HTR-8/SVneo (cell line): ENCODE measurements at places on chromosomes 3 and 15.

DNA sequence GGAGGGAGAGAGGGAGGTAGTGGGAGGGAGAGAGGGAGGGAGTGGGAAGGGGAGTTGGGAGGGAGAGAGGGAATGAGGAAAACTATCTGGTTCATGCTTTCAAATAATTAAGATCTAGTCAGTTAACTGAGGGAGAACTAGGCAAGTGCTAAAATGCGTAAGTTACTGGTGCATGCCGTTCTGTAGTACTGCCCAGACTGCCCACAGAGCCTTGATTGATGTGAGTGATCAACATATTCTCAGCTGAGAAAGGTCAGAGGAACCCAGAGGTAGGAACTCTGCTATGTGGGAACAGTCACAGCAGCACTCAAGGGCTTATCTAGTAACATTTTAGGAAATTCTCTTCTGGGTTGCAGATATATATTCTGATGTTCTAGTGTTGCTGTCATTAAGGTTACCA is 149.8 kb upstream of the ROBO1 start:
- no peak for DNase-seq

DNA sequence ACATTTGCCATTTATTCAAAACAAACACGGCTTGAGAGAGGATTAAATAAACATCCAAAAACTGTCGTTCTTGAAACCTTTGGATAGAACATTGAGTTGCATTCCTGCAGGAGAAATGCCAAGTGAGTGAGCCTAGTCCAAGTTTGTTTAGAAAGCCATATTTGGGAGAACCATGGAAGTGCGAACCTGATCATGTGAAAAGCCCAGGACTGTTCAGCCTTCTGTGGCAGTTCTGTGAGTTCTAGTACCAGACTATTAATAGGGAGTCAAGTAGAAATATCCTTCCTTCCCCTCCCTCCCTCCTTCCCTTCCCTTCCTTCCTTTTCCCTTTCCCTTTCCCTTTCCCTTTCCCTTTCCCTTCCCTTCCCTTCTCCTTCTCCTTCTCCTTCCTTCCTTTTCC is 470.4 kb downstream of the LPP start:
- no peak for DNase-seq

- DNase-seq: no peak
These were observed 177.0 kb downstream of the CACNA2D3 start for GRCh38 chr3:54299169-54299935.

DNA sequence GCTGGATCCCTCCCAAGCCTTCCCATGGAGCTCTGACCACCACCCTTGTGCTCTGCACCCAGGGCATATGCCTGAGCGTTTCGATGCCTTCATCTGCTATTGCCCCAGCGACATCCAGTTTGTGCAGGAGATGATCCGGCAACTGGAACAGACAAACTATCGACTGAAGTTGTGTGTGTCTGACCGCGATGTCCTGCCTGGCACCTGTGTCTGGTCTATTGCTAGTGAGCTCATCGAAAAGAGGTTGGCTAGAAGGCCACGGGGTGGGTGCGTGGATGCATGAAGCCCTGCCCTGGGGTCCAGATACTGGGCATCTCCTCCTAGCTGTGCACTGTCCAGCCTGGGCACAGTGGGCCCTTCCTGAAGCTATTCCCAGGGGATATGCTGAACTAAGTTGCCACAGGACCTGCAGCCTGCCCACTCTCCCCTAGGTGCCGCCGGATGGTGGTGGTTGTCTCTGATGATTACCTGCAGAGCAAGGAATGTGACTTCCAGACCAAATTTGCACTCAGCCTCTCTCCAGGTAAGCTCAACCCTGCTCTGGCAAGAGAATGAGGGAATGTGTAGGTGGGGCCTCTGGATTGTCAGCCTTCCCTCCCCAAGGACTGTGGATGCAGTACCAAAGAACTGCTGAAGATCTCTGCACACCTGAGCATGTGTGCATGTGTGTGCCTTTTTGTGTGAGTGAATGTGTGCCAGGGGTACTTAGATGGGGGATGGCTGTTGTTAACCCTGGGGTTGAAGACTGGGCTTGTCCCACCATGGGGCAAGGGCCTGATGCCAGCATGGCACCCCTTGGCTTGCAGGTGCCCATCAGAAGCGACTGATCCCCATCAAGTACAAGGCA is 2.1 kb downstream of the MYD88 start:
- no peak for DNase-seq

DNA sequence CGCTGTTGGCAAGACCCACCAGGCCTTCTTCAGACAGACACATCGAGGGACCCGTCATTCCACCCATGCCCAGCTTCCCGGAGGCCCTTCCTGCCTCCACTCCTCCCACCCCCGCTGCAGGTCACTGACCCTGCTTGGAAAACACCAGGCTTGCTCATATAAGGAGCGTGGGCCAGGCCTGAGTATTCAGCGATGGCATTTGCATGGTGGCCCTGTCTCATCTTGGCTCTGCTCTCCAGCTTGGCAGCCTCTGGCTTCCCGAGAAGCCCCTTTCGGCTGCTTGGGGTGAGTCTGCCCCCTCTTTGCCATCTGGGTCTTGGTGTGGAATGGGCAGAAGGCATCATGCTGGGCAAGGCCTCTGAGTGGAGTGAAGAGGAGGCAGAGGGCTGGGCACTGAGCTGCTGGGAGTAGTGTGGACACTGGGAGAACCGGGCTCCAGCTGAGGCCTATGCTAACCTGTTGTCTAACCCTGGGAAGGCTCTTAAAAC is at the start of gene ITIH3:
ITIH3 (plus strand) TSS at position 185 of the 488 bp plus-strand sequence; CDS start at position 193, 8 bp downstream.
- DNase-seq: no peak

DNA sequence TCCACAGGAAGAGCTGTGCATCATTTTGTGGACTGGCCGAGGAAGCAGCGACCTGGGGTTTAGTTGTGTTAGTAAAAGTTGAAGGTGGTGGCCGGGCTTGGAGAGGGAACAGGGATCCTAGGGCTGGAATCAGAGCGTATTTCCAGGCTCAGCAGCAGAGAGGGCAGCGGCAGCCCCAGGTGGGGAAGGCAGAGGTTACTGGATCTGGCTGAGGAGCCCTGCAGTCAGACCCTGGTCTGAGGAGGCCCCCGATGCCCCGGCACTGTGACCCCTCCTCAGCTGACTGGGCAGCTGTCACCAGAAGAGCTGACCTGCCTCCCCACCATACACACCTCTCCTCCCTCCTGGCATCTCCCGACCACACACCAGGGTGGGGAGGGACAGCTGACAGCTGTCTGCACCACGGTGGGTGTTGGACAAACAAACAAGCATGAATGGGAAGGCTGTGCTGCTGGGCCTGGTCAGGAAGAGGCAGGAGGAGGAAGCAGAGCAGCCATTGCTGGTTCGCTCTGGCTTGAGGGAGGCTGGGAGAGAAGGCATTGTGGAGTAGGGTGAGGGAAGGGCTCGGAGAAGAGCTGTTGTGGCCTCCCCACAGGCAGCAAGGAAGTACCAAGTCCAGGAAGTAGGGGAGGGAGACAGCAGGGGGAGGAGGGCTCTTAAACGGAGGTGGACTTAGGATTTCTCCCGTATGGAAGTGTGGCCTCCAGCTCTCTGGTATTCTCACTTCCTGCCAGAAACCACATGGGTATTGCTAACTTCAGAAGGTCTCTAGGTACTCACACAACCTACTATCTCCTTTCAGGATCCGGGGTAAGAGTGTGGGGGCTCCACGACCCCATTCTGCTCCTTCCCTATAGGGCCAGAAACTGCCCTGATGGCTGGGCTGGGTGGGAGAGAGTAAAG is 49.5 kb upstream of the HACD2 start:
- no peak for DNase-seq
